ENCODE measurements at places on chromosomes 1 and 21. TPM values are rescaled to one million over a fixed set of nuclear protein-coding genes. Genes with fewer than 3 reads are reported as not detected.

DNA sequence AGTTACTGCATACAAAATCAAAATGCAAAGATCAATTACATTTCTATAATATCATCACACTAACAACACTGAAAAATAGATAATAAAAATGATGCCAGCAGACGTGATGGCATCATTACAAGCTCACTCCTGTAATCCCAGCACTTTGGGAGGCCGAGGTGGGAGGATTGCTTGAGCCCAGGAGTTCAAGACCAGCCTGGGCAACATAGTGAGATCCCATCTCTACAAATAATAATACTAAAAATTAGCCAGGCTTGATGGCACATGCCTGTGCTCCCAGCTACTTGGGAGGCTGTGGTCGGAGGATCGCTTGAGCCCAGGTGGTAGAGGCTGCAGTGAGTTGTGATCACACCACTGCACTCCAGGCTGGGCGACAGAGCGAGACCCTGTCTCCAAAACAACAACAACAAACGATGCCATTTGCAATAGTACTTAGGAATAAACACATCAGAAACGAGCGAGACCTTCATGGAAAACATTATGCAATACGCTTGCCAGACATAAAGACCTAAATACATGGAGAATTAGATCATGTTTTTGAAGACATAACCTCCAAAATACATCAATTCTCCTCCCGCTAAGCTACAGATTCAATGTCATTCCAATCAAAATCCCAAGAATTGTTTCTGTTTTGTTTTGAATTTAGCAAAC is 86.6 kb upstream of the ERRFI1 start:
- DNase-seq: no peak

DNA sequence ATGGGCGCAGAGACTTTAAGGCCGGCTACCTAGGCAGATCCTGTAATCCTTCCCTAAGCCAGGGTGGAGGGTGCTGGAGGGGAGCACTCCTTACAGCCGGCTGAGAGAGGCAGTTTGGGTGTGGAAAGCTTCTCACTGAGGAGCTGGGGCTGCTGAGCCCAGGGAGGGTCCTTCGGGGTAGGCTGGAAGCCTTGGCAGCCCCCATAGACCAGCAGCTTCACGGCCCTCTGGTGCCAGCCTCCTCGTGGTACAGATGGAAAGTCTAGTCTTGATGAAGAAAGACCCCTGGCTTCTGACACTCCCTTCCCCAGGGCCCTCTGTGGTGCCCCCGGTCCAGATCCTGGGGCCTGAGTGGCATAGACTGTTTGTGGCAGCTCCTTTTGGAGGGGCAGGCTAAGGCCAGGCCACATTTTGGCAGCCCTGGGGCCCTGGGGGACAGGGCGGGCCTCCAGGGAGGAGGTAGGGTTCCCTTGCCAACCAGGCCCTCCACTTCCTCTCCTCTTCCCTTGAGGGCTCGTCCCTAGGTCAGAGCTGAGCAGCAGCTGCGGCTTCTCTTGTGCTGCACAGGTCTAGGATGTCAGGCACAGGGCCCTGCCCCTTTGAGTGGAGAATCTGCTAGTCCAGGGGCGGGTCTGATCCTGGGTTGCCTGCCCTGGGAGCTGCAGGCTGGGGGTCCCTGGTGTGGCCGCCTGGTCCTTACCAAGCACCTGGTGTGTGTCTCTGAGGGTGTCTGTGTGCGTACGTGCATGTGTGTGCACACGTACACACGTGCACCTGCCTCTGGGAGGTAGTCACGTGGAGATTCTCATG is 4.8 kb downstream of the AMPD2 start:
- no peak for DNase-seq

GRCh38 chr1:2270260-2271100 is 42.4 kb downstream of the SKI start:
- DNase-seq: no peak

- DNase-seq: no peak
Observed at GRCh38 chr1:57506941-57507340, 83.1 kb upstream of the DAB1 start.

DNA sequence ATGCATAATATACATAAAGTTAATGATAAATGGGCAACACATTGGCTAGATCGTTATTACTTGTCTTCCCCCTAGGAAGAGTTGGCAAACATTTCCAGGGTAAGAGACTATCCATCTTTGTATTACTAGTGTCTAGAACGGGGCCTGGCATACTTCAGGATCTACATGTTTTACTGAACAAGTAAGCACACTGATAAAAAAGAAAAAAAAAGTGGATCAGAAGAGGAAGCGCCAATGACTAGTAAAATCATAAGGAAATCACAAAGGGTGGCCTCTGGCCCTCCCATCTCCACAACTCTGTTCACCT is 482 bp downstream of the TM2D1 start:
- no peak for DNase-seq

- no peak for DNase-seq
Observed at GRCh38 chr1:66750577-66750976, 1.7 kb upstream of the DYNLT5 start.

- no peak for DNase-seq
Observed at GRCh38 chr1:145786271-145786670, 37.6 kb downstream of the RNF115 start.

- no peak for DNase-seq
Observed at GRCh38 chr1:165888552-165888920, 61.1 kb downstream of the UCK2 start.

DNA sequence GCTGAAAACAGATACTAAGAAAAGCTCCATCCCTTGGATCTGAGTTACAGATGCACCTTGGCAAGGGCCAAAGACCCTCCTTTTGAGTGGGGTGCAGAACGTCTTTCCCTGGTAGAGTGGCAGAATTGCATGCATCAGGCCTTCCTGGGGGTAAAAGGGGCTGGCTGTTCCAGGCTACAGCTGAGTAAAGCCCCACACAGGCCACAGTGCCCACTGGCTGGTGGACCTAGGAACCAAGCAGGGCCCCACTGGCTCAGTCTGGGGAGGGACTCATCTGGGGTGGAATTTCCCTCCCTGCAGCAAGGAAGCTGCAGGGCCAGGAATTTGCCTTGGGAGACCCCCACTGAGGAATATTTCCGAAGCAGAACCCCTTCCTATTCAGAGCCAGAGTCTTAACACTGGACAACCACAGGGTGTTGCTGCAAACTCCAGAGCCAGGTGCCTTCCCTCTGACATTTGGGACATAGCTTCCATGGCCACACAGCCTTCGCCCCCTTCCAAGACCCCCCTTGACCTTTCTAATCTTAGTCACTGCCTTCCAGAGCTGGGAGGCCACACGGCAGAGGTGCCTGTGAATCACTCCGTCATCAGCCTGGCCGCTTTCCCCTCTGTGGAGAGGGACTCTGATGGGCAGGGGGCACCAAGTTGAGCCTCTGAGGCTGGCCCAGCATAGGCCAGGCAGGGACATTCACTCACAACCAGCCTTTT is 52.5 kb downstream of the LACTBL1 start:
- no peak for DNase-seq

DNA sequence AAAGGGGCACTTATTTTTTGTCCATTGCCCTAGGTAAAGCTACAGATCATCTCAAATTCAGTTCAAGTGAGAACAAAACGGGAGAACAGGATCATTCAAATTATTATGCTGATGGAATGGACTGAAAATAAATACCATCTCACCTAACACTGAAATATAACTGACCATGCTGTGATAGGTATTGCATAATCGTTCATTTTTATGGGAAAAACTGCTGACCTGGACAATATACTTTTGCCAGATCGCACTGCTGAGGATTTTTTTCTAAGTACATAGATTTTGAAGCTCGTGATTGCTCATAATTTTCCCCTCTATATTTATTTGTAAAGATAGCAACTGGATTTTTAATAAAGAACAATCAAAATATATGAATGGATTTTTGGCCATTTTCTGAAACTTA is 636.6 kb upstream of the NEGR1 start:
- no peak for DNase-seq

DNA sequence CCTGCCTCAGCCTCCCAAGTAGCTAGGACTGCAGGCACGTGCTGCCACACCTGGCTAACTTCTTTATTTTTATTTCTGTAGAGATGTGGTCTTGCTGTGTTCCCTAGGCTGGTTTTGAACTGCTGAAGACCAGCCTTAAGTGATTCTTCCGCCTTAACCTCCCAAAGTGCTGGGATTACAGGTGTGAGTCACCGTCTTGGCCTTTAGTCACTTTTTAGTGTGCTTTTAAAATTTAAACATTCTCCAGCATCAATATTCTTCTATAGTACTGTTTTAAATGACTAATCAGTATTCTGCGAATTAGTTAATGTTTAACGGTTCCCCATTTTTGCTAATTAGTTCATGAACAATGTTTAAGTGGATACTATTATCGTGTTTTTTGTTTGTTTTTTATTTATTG is 60.6 kb downstream of the DYRK1A start:
- DNase-seq: no peak

DNA sequence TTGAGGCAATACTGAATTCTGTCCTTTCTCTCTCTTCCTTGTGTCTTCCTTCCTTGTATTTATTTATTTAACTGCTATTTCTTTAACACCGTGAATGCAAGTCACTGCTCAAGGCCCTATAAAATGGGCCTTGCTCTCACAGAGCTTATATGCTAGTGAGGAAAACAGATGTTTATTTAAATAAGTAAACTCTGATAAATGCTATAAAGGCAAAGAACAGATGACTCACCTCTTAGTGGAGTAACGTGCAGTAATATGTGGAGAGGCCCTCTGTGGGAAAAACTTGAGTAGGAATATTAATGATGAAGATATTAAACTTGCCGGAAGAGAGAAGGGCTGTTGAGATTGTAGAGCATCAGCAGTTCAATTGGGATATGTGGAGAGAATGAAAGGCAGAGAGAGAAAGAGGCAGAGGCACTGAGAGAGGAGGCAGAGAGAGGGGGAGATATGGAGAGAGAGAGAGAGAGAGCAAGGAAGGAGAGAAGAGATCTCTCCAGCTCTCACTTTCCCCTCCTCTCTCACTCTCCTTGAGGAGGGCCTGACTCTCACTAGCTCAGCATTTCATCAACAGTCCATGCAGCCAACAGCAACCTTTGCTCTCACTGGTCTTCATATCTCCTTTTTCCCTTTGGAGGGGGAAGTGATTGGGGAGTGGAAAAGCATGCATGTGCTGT is 322.2 kb downstream of the LMX1A start:
- no peak for DNase-seq

GRCh38 chr1:48608882-48609281 is 136.9 kb upstream of the SPATA6 start:
- DNase-seq: no peak

DNA sequence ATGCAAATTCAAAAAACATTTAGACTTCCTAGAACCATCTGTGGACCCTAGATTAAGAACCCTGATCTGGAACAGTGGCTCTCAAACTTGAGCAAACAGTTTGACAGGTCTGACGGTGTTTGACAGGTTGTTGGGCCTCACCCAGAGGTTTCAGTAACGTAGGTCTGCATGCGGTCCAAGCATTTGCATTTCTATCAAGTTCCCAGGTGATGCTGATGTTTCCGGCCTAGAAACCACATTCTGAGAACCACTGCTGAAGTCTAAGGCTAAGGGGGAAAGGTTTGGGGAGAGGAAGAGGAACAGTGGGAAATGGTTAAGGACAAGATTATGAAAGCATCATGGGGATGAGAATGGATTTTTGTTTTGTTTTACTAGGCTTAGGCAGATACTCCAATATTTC is 48.6 kb downstream of the MDM4 start:
- DNase-seq: no peak

DNA sequence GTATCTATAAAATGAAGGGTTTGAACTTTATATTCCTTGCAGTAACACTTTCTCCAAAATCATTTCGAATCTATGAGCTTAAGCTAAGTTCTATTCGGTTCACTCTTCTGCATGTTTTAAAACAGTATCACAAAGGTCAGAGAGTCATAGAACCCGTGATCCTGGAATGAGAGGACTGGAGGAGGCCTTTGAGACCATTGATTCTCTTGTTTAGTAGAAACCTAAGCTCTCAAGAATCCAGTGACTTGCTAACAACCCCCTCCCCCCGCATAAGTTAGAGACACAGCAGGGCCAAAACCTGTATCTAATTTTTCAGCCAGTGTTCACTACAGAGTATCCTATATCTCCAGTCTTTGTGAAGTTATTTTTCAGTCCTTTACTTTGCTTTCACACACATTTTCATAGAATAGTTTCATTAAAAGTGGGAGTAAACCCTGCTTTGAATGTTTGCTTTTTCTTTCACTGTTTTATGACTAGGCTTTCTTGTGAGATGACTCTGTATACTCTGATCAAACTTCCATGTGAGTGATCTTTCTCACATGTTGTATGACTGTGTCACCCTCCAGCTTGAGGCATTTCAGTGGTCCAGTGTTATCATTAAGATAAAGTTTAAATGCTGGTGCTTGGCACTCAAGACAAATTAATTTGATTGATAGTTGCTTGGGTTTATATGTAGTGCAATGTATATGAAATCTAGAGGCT is 275.4 kb upstream of the SGIP1 start:
- no peak for DNase-seq

- DNase-seq: no peak
Observed at GRCh38 chr21:23394458-23394857, 2212.8 kb downstream of the MRPL39 start.

DNA sequence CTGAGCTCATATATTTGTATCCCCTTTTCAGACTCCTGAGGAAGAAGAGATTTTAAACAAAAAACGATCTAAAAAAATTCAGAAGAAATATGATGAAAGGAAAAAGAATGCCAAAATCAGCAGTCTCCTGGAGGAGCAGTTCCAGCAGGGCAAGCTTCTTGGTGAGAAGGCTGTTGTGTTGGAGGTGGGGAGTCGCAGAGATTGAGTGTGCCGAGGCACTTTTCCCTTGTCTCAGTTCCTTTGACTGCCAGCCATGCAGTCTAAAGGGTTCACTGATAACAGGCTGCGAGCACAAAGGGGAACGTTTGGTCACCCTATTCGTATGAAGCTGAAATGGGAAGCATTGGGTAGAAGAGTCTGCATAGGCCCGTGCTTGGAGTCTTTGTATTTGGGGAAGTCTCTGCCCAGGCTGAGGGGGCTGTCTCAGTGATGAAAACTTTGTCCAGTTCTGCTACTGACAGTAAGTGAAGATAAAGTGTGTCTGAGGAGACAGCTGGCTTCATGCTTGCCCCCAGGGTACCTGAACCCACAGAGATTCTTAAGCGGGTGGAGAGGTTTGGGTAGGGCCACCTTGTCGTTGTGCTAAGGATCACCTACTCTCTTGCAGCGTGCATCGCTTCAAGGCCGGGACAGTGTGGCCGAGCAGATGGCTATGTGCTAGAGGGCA is 2.8 kb downstream of the RPS8 start:
- DNase-seq: no peak

DNA sequence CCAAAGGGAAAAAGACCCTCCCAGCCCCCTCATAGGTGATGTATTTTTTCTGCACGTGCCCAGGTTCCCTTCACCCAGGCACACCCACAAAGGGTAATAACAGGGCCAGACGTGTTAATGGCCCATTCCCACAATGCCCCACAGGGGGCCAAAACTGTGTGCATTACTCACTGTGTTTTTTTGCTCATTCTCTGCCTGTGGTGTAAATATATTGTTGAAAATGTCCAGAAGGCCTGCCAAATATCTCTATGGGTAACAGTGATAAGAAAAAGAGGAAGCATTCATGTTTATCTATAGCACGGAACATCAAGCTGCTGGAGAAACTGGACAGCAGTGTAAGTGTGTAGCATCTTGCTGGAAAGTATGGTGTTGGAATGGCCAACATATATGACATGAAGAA is 21.9 kb downstream of the RHEX start:
- DNase-seq: no peak

The BCAN gene
- not detected for total RNA-seq

The CFH gene
- total RNA-seq: 4.6 TPM

The FAM163A gene
- 0.08 TPM for total RNA-seq

The FAM3B gene
- total RNA-seq: not detected

The TRAF3IP3 gene
- 290 TPM for total RNA-seq

The GNG4 gene
- not detected for total RNA-seq

The EFHD2 gene
- 79.1 TPM for total RNA-seq

The SYNC gene
- total RNA-seq: not detected

The WDR64 gene
- total RNA-seq: not detected

The THEM5 gene
- not detected for total RNA-seq

The RGSL1 gene
- total RNA-seq: not detected

All from CD4-positive, alpha-beta T cell (primary cell).